Activated naive CD4-positive, alpha-beta T cell treated with anti-CD3 and anti-CD28 coated beads for 36 hours (primary cell): ENCODE measurements at places on chromosomes 16 and 17.
A peak's percentile ranks its signal among the peaks of the same experiment; 100 is the strongest.

DNA sequence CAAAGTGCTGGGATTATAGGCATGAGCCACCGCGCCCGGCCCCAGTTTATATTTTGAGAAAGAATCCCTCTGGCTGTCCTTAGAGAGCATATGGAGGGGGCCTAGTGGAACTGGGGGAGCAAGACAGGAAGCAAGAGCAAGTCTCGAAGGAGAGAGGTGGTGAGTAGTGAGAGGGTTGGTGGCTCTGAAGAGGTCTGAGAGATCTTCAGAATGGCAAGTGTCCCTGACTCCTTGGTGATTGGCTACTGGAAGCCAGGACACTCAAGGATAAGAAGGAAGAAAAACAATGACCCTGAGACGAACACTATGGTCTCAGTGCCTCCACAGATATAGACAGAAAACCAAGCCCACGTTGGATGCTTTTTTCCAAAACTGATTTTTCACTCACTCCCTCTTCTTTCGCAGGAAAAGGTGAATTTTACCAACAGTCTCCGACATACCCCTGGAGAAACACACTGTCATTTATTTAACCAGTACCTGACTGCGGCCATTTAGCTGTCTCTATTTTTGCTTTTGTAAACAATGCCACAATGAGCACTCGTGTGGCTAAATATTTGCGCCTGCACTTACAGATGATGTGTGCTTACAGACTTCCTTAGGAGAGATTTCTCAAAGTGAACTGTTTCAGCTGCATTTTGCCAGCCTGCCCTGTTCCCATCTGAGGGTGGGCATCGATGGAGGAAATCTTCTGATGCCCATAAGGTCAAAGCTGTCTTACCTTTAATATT, 15.9 kb upstream of the DOK4 start:
- DNase-seq = no peak
- peaks cover 14% of the 10 kb centered on the region for H3K4me1 ChIP-seq
- H3K4me3 ChIP-seq = no peak overlapping the region
- no peaks in the 10 kb centered on the region for H3K27me3 ChIP-seq

DNA sequence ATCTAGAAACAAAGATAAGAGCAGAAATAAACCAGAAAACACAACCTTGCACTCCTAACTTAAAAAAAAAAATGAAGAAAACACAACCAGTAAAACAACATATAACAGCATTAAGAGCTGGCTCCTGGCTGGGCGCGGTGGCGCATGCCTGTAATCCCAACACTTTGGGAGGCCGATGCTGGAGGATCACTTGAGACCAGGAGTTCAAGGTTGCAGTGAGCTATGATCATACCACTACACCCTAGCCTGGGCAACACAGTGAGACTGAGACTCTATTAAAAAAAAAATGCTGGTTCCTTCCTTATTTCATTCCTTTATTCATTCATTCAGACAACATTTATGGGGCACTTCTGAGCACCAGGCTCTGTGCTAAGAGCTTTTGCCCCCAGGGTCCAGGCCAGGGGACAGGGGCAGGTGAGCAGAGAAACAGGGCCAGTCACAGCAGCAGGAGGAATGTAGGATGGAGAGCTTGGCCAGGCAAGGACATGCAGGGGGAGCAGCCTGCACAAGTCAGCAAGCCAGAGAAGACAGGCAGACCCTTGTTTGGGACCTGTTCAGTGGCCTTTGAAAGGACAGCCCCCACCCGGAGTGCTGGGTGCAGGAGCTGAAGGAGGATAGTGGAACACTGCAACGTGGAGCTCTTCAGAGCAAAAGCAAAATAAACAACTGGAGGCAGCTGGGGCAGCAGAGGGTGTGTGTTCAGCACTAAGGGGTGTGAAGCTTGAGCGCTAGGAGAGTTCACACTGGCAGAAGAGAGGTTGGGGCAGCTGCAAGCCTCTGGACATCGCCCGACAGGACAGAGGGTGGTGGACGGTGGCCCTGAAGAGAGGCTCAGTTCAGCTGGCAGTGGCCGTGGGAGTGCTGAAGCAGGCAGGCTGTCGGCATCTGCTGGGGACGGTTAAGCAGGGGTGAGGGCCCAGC, 2.6 kb downstream of the STH start:
- no peak overlapping the region for H3K27ac ChIP-seq
- H3K4me3 ChIP-seq = no peak overlapping the region
- no peak for DNase-seq
- no peaks in the 10 kb centered on the region for H3K27me3 ChIP-seq
- no peaks in the 10 kb centered on the region for H3K4me1 ChIP-seq

DNA sequence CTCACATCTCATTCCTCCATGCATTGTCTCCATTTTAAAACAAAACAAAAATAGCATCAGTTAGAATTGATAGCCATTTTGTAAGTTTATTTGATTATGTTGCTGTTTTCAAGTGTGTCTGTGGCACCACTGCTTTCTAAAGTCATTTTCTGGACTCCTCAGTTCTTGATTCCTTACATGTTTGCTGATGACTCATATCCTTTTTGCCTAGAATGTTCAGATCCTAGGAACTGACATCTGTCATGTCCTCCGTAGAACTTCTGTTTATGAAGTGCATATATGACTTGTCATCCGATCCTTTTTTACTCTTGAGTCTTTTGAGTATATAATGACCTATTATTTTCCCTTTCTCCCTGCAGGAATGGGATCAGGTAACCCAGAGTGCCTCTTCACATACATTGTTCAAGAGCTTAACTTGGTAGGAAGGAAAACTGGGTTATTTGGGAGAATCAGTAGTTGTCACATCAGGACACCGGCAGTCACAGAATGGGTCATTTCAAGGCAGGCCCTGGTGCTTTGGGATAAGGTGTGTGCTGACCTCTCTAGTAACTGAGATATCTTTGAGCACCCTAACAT, 69.2 kb downstream of the MAP2K4 start:
- H3K4me3 ChIP-seq = no peak overlapping the region
- H3K27me3 ChIP-seq = no peaks in the 10 kb centered on the region
- no peak overlapping the region for H3K27ac ChIP-seq
- H3K4me1 ChIP-seq = peaks cover 4% of the 10 kb centered on the region

GRCh38 chr17:35373984-35374765, 754 bp upstream of the SLFN11 start:
- peaks cover 32% of the 10 kb centered on the region for H3K36me3 ChIP-seq
- H3K4me3 ChIP-seq = peak overlapping the region; percentile 96
- peak; percentile 66 for DNase-seq
- H3K27me3 ChIP-seq = no peaks in the 10 kb centered on the region
- peak overlapping the region; percentile 99 for H3K27ac ChIP-seq
- H3K4me1 ChIP-seq = peaks cover 47% of the 10 kb centered on the region

DNA sequence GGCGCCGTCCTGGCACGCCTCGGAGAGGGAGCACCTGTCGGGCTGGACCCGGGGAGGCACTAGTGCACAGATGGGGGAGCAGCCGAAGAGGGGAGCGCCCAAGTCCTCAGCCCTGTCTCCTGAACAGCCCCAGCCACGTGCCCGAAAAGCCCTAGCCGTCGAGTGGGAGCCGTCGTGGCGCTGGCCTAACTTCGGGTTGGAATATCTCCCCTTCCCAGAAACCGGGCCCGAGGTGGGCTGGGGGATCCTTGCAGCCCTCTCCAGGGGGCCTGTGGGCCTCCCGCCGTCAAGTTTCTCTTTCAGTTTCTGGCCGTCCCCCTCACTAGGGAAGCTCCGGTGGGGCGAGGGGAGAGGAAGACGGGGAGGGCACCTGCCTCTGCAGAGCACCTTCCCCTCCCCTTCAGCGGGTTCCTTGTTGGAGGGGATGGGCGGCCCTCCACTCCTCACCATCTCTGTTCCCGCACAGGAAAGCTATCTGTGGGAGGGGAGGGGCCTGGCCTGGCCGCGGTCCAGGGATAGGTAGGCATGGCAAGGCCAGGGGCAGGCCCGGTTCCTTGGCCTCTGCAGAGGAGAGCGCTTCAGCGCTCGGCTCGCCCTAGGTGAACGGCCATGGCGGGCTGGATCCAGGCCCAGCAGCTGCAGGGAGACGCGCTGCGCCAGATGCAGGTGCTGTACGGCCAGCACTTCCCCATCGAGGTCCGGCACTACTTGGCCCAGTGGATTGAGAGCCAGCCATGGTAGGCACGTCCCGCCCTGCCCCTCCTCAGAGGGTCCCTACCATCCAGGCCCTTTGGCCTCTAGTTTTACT, 709 bp downstream of the STAT5A start:
- peak overlapping the region; percentile 87 for H3K27ac ChIP-seq
- H3K27me3 ChIP-seq = no peaks in the 10 kb centered on the region
- peak; percentile 72 for DNase-seq
- peaks cover 66% of the 10 kb centered on the region for H3K4me1 ChIP-seq

GRCh38 chr16:78505544-78506366, 406.3 kb downstream of the WWOX start:
- no peak overlapping the region for H3K27ac ChIP-seq
- H3K27me3 ChIP-seq = no peaks in the 10 kb centered on the region
- no peak overlapping the region for H3K4me3 ChIP-seq
- H3K36me3 ChIP-seq = no peaks in the 10 kb centered on the region
- H3K4me1 ChIP-seq = peaks cover 2% of the 10 kb centered on the region
- DNase-seq = no peak

DNA sequence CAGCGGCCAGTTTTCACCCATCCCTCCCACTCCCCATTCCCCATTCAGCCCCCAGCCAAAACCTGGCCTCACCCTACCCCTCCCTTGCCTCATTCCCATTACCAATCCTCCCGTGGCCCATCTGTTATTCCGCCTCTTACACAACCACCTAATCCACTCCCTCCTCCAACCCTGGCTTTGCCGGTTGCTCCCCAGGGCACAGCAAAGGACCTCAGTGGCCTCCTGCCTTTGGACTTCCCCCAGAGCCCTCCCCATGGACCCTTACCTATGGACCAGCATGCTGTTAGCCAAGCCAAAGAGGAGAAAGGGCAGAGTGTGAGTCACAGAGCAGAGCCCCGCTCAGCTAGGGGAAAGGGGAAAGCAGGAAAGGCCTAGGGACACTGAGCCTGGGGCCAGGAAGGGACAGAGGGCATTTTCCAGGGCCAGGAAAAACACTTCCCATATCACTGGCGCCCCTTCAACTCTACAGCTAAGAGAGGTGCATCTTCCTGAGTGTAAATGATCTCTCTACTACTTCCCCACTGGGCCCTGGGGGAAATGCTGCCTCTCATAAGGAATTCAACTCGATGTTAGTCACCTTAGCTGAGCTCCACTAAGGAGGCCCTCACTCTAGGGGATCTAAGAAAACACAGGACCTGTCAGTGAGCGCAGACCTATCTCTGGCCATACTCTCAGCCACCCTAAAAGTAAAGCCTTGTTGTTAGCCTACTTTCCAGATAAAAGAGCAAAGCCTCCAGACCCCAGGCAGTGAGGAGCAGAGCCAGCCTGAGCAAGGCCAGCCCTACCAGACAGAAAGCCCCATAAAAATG, 10.6 kb downstream of the PEMT start:
- no peaks in the 10 kb centered on the region for H3K4me1 ChIP-seq
- no peaks in the 10 kb centered on the region for H3K27me3 ChIP-seq
- H3K4me3 ChIP-seq = no peak overlapping the region

DNA sequence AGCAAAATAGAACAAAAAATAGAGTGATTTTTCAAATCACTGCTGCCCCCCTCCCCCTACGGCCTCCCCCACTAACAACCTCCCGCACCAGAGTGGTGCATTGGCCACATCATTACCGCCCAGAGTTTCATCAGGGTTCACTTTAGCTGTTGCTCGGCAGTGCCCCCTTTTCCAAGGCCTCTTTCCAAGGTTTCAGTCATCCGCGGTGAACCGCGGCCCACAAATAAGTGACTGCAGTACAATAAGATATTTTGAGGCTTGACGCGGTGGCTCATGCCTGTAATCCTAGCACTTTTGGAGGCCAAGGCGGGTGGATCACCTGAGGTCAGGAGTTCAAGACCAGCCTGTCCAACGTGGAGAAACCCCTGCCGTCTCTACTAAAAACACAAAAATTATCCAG, 180.0 kb downstream of the MAF start:
- peaks cover 2% of the 10 kb centered on the region for H3K27me3 ChIP-seq
- H3K4me1 ChIP-seq = peaks cover 16% of the 10 kb centered on the region
- no peaks in the 10 kb centered on the region for H3K36me3 ChIP-seq
- no peak overlapping the region for H3K4me3 ChIP-seq

DNA sequence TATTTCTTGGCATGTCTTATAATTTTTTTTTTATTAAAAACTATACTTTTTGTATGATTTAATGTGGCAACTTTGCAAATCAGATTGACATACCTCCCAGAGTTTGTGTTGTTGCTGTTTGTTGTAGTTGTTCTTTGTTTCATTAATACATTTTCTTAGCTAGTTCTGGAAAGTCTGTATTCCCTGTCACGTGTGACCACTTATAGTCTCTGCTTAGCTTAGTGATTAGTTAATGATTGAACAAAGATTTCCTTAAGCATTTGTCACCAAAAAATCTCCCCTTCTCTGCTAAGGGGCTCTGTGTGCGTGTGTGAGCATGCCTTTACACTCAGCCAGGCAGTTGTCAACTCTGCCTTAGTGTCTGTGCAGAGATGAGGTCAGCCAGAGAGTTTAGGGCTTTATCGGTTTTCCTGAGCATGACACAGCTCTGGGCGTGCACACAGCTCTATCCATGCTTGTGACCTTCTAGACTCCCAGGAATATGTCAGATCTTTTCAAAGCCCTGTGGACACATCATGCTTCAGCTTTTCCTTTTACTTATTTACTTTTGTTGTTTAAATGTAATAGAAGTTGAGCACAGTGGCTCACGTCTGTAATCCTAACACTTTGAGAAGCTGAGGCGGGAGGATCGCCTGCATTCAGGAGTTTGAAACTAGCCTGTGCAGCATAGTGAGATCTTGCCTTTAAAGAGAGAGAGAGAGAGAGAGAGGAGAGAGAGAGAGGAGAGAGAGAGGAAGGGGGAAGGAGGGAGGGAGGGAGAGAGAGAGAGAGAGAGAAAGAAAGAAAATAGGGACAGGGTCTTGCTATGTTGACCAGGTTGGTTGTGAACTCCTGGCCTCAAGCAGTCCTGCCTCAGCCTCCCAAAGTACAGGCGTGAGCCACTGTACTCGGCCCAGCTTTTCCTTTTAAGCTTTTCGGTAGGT, 21.9 kb downstream of the DNAI2 start:
- H3K27me3 ChIP-seq = no peaks in the 10 kb centered on the region
- H3K27ac ChIP-seq = no peak overlapping the region
- DNase-seq = no peak
- H3K4me3 ChIP-seq = no peak overlapping the region
- peaks cover 14% of the 10 kb centered on the region for H3K4me1 ChIP-seq

DNA sequence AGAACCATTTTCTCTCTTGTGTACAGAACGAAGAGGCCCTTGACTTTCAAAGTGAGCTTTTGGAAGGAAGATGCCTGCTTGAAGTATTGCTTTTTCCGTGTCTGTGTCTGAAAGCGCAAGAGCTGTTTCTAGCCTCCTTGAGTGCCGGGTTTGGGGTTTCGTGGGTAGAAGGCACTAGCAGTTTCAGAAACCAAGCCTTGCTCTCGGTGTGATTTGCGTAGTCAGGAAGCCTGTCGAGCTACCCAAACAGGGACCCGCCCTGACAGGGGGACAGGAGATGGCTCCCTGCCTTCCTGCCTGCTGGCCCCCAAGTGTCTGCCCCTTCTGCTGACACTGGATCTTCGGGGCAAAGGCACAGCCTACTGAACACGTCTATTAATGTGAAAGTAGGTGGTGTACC, 322.0 kb downstream of the MAF start:
- peak overlapping the region; percentile 1 for H3K4me3 ChIP-seq
- H3K27me3 ChIP-seq = peaks cover 25% of the 10 kb centered on the region
- no peak overlapping the region for H3K27ac ChIP-seq
- H3K36me3 ChIP-seq = no peaks in the 10 kb centered on the region
- DNase-seq = peak; percentile 72
